GM04503 (cell line): ENCODE measurements at places on chromosomes 2 and 18.

DNA sequence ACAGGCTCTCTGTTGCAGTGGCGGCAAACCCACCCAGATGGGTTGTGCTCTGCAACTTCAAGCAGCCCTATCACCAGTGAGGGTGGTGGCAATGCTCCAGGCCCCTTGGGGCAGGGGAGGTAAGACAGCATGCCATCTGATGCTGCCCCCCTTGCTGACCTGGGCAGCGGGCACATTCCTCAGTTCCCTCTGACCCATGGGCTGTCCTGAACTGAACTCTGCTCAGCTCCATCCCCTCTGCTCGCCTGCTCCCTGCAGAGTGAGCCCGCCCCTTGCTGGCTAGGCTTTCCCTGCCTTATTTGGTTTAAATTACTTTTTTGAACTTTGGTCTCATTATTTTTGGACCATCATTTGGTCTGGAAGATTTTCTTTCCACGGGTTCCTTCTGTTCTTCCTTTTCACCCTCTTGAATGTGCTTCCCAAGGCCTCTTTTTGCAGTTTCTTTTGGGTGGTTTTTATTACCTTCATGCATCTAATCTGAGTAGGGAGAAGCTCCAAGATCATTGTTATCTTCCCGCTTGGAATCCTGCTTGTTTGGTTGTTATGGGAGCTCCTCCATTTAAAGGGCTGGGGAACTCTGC, 565.4 kb downstream of the TNS1 start:
- no peak for DNase-seq

DNA sequence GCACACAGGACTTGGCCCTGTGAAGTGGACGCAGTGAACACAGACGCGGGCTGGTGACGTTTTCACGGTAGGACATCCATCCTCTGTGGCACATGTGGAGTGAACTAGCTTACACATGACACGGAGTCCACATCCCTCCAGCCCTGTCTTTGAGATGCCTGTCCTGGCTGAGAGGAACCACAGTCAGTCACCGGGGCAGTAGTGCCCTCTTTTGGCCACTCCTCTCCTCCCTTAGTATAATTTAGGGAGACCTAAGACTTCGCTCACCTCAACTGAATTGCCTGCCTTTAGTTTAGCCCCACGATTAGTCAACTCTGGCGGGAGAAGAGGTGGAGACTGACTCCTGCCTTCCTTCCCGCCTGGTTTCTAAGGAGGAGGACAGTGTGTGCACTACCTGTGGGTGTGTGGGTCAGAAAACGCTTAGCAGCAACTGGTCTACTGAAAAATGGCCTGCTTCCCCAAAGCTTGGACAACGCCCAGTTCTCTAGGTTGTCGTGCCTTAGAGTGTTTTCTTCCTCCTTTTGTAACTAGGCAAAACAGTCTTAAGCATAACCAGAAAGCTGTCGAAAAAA, 70.6 kb downstream of the MBP start:
- DNase-seq: no peak

GRCh38 chr2:196459539-196459938, 180.0 kb upstream of the CCDC150 start:
- no peak for DNase-seq

DNA sequence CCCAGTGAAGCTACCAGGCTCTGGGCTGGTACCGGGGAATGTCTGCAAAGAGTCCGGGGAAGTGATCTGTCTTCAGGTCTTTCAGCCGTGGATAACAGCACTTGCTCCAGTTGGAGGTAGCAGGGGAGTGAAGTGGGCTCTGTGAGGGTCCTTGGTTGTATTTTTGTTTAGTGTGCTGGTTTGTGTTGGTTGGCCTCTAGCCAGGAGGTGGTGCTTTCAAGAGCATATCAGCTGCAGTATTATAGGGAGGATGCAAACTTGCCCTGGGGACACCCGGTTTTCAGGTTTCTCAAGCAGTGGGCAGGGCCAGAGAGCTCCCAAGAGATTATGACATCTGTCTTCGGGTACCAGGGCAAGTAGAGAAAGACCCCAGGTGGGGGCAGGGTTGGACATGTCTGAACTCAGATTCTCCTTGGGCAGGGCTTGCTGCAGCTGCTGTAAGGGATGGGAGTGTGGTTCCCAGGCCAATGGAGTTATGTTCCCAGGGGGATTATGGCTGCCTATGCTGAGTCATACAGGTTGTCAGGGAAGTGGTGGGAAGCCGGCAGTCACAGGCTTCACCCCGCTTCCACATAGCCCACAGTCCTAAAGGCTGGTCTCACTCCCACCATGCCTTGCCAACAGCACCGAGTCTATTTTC, 34.4 kb downstream of the ACAA2 start:
- no peak for DNase-seq

DNA sequence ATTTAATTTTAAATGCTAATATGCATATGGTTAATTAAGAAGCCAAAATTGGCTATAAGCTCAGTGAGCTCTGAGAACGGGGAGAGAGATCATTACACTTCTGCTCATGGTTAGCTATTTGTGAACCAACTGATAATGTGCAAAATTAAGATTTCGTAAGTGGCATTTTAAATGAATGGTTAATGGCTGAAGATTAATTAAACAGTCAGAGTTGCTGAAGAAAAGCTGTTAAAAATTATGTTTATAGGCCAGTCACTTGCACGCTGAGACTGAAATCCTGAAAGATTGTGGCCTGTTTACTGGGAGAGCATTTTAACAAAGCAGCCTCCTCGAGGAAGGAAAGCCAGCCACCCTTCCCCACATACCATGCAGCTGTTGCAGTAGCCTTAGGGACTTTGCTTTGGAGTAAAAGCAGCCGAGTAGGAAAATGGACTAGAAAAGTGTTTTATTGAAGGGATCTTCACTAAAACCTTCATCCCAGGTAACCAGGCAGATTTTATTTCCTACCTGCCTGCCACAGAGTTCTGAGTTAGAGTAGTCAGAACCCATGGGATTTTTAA, 218.8 kb upstream of the NRP2 start:
- no peak for DNase-seq

GRCh38 chr2:187354661-187355060, 93.4 kb downstream of the CALCRL start:
- DNase-seq: no peak

- no peak for DNase-seq
Observed at GRCh38 chr2:204177251-204177976, 240.9 kb downstream of the ICOS start.

- no peak for DNase-seq
Observed at GRCh38 chr2:105876191-105876590, 131.5 kb downstream of the NCK2 start.

- DNase-seq: no peak
Observed at GRCh38 chr2:14778015-14778414, 145.5 kb downstream of the LRATD1 start.

DNA sequence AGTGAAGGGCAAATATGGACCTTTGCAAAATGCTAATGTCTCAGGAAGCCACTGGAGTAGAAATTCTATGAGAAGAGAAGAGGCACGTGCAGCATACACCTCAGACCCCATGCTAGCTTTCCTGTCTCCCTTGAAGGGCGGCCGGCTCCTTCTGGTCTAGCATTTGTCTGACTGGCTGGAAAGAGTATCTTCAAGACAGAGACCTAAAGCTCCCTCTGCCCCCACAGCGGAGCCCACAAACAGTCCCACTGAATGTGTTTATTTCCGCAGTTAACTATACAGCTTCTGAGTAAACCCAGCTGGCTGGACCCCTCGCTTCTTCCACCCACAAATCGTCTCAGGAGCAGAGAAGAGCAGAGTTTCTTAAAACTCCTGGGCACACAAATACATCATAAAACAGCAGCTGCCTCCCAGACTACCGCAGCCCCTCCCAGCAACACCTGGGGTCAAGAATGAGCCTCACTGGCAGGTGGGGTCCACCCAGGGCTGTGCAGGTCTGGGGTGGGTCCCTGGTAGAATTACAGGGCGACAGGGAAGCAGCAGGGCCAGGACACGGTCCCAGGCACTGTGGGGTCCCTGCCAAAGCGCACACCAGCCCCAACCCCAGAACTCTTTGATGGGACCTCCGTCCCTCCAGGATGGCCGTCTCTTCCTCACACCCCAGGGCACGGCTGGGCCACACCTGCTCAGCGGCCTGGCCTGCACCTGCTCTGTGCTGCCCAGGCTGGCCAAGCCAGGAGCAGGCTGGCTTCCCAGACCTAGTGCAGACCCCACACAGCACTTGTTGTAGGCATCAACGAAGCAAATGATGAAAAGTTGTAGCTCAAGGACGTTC, 103.8 kb downstream of the PXDN start:
- DNase-seq: no peak

GRCh38 chr2:69012310-69013141, 453 bp upstream of the ANTXR1 start:
- DNase-seq: no peak

DNA sequence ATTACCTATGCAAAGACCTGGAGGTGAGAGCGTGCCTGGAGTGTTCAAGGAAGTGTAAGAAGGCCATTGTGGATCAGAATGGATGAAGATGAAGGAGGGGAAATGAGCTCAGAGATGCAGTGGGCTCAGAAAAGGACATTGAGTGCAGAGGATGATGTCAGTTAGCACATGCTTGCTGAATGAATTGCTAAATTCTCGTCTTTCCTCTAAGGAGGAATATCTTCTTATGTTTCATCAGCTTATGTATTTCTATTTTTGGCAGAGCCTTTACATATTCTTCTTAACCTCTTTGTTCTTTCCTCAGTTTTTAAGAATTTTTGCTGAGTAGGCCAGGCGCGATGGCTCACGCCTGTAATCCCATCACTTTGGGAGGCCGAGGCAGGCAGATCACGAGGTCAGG, 30.9 kb downstream of the FAM171B start:
- no peak for DNase-seq

GRCh38 chr2:218261423-218262236, 815 bp downstream of the GPBAR1 start:
- DNase-seq: no peak

GRCh38 chr2:195818526-195818925, 161.5 kb downstream of the SLC39A10 start:
- no peak for DNase-seq

DNA sequence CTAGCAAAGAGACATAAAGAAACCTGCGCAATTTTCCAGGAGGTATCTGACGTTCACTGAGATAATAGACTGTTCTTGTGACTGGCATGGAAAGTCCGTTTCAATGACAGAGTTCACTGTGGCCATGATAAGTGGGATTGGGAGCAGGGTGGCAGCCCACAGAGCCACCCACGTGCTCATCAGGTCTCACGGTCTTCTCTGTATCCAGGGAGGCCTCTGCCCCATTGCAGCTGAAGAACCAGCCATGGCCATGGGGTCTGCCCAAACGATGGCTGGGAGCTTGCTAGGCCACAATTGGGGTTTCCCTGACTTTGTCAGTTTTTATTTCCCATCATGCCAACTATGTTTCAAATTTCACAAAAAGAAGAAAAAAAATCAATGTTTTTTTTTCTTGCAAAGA, 57.2 kb downstream of the PDCL3 start:
- no peak for DNase-seq

- no peak for DNase-seq
Observed at GRCh38 chr2:94958245-94958644, 67.3 kb upstream of the MAL start.

- peak; percentile 90 for DNase-seq
Observed at GRCh38 chr18:58541789-58542425, 87.0 kb downstream of the ALPK2 start.

DNA sequence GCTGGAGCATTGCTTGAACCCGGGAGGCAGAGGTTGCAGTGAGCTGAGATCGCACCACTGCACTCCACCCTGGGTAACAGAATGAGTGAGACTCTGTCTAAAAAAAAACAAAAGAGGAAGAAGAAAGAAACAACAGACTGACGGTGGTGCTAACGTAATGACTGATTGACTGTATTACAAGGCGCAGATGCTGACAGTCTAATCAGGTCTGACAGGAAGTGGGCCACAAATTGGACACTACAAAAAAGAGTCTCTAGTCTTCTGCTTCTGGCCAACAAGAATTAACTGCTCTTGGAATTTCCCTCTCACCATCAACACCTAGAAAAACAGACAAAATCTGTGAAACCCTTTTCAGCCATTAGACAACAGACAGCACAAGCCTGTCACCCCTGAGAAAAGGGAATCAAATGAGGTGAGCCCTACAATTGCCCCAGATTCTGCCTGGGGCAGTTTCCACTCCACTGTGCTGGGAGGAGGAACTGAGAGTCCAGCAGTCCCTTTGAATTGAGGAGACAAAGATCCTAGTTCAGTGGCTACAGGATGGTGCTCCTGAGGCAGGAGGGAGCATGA, 43.3 kb downstream of the SNED1 start:
- no peak for DNase-seq

DNA sequence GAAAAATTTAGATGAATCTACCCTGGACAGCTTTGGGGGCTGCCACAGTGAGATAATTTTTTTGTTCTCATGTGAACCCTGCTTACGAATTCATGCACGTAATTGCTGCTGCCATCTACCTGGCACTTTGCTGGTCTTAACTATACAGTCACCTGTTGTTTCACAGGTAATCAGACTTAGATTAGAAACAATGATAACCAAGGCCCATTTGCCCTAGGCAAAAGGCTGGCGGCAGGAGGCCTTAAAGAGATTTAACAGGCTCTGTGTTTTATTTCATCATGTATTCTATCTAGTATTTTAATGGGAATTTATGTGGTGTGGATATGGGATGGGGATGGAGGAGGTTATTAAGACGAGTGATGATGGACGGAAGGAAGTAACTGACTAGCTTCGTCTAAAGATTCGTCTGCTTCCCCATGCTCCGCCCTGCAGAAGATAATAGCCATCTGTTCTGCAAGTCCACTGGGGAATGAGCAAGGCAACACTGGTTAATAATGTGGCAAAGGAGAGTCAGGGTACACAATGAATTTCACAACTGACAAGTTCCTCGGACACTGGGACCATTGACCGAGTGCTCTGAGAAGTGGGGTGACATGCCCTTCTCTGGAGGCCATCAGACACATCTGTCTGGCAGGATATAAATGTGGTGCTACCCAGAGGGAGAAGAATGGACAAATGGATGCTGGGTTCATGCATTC, 291.8 kb upstream of the TNP1 start:
- DNase-seq: no peak

- no peak for DNase-seq
Observed at GRCh38 chr2:153145470-153145978, 333.0 kb downstream of the RPRM start.

GRCh38 chr2:228224410-228224809, 42.9 kb upstream of the SPHKAP start:
- DNase-seq: no peak

GRCh38 chr2:235545339-235546150, 51.7 kb downstream of the AGAP1 start:
- no peak for DNase-seq

DNA sequence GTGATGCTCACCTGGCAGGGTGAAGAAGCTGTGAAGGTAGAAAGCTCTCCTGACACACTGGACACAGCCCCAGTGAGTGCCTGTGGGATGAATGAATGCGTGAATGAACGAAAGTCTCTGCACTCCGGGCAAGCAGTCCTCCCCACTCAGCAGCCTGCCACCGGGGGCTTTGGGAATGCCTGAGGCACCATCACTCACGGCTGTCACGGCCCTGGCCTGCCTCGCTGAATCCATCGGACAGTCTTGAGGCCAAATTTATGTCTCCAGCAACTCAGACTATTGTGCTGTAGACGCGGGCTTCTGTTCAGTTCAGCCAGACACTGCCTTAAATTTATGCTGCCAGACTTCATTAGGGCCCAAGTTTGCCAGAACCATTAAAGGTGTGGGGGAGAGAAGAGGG, 62.9 kb upstream of the TEX51 start:
- no peak for DNase-seq
